ENCODE measurements at places on chromosomes 3 and 15.

GRCh38 chr3:126523745-126524428 lies at the start of gene CHST13:
Gene CHST13, plus strand, starts transcription at chr3:126524155. Its CDS starts 178 bp downstream, at chr3:126524333.
- no peak for DNase-seq

DNA sequence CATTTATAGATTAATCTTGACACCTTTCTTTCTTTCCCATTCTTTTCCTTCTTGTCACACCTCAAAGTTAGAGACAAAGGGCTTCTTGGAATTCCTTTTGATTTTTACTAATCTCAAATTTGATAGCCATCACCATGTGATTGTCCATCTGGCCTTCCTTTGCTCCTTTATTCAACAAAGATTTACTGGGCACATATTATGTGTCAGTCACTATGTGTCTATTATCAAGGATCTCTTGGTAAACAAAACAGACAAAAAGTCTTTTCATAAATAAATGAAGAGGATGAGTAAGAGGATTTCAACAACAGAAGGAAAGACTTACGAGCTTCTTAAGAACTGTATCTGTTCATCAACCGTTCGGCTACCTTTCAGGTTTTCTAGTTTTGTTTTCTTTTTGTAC lies 56.5 kb downstream of the SAMMSON start:
- no peak for DNase-seq

DNA sequence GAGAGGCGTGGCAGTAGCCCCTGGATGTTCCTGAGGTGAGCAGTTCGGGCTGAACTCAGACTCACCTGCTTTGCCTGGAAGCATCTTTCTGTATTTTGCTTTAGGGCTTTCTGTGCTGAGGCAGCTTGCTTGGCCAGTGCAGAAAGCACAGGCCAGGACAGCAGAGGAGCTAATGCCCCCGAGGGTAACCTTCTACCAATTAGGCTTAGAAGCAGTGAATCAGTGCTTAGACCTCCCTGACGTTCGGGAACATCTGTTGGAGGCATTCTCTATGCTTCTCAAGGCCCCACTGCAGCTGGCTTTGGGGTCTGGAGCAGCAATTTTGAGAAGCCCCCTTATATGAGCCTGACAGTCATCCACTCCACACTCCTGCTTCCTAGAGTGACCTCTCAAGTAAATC lies 350.7 kb upstream of the PROK2 start:
- no peak for DNase-seq

DNA sequence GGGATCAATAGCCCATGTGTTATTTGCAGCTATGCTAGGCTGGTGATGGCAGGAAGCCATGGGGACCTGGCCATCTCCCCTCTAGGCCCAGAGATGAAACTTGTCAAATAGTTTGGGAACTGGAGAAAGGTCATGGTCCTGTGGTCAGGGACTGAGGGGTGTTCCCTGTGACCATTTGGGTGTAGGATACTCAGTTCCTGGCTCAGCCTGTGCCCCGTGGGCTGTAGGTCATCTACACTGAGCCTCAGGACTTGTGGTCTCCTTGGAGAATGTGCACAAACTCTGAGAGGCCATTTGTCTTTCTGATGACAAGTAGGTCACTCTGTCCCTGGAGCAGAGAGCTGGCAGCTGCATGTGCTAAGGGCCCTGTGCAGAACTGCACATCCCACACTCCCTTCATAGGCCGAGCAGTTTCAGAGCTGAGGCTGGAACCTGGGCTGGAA lies 17.5 kb downstream of the GASK1A start:
- DNase-seq = no peak

DNA sequence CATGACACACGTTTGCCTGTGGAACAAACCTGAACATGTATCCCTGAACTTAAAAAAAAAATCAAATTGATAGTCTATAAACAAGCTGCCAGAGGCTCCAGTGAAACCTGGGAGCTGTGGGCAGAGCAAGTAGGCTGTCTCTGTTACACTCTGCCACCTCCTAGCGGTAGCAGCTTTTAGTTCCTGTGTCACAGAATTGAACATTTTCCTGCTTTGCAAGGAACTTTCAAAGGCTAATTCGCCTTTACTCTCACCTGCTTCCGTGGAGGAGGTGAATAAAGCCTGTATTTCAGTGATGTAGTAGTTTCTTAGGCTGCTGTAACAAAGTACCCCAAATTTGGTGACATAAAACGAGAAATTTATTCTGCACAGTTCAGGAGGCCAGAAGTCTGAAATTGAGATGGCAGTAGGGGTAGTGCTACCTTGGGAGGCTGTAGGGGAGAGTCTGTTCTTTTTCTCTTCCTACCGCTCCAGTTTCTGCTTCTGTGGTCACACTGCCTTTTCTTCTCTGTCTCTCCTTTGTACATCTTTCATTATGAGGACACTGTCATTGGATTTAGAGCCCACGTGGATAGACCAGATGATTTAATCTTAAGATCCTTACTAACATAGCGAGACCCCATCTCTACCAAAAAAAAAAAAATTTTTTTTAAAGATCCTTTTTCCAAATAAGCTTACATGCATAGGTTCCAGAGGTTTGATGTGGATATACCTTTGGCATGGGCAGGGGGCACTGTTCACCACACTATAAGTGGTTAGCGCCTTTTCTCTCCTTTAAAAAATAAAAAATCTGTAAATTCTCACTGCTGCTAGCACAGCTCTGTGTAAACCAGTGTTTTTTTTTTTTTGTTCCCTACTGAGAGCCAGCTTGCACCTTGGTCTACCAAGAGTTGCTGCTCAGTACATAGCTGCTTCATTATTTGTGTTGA lies 25.3 kb downstream of the FBXO22 start:
- no peak for DNase-seq
